ENCODE measurements at places on chromosomes 11 and 22.

GRCh38 chr22:48886604-48887393 lies 940.9 kb downstream of the BRD1 start:
- no peak for DNase-seq

DNA sequence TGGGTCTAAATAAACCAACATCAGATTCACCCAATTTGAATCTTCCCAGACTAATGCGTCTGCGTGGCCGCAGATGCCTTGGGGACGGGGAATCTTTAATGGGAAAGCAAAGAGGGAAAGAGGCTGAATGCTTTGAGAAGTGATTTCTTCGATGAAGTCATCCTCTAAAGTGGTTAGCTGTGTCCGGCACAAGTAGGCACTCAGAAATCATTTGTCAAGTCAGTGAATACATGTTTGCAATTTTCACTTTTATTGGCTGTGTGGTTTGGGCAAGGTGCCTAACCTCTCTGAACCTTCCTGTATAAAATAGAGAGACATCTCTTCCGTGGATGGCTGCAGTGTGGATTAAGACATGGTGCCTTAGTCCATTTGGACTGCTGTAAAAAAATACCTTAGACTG lies 19.7 kb upstream of the IFT27 start:
- no peak for DNase-seq

DNA sequence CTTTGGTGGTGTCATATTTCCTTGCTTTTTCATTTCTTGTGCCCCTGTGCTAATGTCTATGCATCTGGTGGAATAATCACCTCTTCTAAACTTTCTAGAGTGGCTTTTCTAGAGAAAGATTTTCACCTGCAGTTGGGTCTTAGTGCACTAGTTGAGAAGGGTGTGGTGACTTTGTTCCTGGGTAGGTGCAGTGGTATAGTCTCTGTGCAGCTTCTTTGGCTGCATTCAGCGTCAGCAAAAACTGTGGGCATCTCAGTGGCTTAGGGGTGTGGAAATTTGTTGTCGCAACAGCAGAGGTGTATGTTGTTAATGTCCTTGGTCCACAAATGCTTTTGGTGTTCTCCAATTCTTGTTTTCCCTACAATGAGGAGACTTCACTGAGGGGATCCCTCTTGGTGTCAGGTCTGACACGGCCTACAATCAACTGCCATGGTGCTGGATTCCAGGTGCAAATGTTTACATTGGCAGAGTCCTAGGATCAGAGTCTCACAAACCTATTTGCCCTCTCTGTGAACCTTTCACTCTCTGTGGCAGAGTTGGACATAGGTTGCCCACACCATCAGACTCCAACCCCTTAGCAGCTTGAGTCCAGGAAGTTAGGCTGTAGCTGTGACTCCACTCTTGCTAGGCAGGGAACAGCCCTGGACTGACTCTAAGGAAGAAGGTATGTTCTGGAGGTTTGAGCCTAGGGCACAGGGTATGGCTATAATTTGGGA lies 48.8 kb downstream of the GDPD4 start:
- DNase-seq, result no peak

DNA sequence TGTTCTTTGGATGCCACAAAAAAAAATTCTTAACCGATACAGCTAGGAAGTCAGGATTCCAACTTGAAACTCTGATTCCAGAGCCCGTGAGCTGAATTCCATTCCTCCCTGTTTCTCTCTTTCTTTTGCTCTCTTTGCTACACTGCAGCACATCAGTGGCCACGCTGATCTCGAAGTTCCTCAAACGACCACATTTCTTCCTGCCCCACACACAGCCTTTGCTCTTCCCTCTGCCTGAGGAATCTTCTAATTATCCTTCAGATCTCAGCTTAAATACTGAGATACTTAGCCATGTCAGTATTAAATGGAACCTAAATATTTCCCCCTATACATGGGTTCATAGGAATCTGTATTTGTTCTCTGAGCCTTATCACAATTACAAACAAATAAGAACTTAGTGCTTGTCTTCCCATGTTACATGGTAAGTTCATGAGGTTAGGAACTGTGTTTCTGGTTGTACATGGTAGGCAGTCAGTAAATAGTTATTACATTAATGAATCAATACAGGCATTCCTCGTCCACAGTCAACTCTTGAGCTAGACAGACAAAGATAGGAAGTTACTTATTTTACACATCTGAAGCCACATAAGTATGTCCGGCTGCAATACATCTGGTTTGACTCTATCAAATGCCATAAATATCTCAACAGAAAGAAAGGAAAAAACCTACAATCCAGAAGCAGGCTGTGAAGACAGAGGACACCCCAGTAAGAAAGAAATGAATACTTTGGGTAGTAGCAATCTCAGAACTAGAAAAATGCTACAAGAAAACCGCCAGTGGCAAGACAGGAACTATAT lies 86.6 kb downstream of the MAML2 start:
- DNase-seq, result no peak

DNA sequence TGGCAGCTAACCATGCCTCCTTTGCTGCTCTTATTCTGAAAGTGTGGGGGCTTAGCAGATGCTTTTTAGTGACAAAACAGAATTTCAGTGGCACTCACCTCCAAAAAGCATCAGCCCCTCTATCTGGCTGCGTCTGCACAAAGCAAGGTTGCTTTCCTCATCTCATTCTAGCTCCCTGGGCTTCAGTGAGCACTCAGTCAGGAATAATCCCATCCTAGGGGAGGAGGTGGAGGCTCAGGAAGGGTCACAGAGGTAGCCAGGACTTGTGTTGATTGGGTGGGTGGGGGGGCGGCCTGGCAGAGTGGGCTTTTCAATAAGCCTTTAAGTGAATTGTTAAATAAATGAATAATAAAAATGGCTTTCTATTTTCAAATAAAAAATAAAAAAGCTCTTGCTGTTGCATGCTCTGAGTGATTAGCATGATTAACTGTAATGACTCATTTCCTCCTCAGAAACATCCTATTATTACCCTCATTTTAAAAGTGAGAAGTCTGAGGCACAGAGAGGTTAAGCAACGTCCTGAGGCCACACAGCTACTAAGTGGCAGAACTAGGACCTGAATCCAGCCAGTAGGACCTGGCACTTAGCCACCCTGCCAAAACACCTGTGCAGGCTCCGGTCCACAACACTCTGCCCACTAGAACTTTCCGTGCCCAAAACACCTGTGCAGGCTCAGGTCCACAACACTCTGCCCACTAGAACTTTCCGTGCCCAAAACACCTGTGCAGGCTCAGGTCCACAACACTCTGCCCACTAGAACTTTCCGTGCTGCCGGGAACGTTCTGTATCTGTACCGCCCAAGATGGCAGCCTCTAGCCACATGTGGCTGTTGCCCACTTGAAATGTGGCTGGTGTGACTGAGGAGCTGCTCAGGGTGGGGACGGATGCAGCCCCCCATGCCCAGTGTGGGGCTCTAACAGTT lies 5.5 kb downstream of the B3GAT1 start:
- no peak for DNase-seq

Data from NCI-H2107 (cell line).